Activated T-cell treated with anti-CD3 and anti-CD28 coated beads, Interleukin-2, amount 50 U/mL, for 4 hours (primary cell): ENCODE measurements at places on chromosomes 1 and 21. TPM values are rescaled to one million over a fixed set of nuclear protein-coding genes. Genes with fewer than 3 reads are reported as not detected.

- DNase-seq, result no peak
Measured at GRCh38 chr1:23367451-23367790, 2.2 kb downstream of the ZNF436 start.

DNA sequence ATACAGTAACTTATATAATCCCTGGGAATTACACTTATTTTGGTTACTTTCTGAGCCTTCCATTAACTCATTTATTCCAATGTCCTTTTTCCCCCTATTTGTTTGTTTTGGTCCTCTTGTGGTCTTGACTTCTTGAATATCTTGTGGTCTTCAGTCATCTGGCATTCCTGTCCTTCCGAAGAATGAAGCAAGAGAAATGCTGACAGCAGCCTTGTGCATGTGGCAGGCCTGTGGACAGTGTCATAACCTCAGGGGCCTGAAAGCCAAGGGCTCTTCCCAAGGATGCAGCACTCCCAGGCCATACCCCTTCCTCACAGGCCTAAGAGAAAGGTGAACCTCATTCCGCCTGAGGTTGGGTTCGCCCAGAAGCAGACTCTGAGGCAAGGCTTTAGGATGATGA, 470.2 kb downstream of the DISC1 start:
- no peak for DNase-seq

GRCh38 chr1:14479865-14480264, 118.6 kb upstream of the KAZN start:
- no peak for DNase-seq

DNA sequence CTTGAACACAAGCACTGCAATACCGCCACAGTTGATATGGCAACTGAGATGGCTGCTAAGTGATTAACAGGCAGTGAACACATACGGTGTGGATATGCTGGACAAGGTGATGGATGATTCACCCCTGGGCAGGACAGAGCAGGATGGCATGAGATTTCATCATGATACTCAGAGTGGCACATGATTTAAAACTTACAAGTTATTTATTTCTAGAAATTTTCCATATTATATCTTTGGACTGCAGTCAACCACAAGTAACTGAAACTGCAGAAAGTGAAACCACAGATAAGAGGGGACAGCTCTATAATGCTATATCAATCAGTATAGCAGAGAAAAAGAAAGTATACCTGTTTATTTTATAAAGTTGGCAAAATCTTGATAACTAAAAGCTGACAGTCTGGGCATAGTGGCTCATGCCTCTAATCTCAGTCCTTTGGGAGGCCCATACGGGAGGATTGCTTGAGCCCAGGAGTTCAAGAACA, 47.9 kb downstream of the PHACTR4 start:
- no peak for DNase-seq

RSPH1 gene
- total RNA-seq, result not detected
